ENCODE measurements at places on chromosomes 1 and 21.

- no peak for DNase-seq
Measured at GRCh38 chr21:17455451-17455850, 57.4 kb upstream of the CXADR start.

DNA sequence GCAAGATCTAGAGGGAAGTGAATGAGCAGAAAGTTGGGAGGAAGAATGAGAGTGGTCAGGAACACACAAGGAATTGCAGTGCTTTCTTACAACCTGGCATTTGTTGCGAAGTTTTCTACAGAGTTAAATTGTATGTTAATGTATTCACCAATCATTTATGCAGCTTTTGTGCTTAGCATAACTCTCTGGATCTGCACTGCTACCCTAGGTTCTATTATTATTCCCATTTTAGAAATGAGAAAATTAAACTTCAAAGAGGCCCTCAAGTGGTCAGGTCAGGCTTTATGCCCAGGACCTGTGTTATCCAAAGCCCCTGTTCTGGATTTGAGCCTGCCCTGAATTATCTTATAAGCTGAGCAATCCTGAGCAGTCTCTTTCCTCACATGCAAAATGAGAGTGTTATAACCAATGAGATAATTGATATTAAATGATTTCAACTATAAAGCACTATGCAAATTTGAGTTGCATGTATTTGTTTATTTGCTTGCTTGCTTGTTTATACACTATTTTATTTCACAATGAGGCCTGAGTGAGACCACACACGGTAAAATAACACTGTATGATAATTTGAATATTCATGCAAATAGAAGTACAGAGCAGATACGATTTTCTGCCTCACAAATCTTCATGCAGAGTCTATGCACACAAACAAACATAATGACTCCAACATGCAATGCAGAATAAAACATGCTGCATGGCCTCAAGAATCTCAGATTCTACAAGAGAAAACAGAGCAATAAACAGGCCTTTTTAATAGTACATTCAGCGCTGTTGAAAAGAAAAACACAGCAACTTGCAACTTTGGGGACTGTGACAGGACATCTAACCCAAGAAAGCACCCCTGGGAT lies 323.0 kb downstream of the PLPP3 start:
- DNase-seq = no peak

DNA sequence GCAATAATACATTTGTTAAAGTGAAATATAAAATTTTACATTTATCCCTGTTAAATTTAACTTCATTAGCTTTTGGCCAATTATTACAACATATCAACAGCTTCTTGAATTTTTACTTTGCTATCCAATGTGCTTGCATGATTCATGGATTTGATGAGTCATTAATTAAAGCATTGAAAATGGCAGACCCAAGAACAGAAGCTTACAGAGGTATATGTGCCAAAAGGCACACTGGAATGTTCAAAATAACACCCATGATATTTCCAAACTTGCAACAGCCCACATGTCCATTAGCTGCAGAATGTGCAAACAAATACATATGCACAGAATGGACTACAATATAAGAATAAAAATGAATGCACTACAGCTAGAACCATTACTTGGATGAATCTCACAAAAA lies 76.4 kb upstream of the MAN1A2 start:
- DNase-seq = no peak

- DNase-seq = no peak
Measured at GRCh38 chr1:15886611-15887167, 39.2 kb downstream of the SPEN start.

GRCh38 chr1:185825556-185825955 lies 91.4 kb downstream of the HMCN1 start:
- DNase-seq = no peak

DNA sequence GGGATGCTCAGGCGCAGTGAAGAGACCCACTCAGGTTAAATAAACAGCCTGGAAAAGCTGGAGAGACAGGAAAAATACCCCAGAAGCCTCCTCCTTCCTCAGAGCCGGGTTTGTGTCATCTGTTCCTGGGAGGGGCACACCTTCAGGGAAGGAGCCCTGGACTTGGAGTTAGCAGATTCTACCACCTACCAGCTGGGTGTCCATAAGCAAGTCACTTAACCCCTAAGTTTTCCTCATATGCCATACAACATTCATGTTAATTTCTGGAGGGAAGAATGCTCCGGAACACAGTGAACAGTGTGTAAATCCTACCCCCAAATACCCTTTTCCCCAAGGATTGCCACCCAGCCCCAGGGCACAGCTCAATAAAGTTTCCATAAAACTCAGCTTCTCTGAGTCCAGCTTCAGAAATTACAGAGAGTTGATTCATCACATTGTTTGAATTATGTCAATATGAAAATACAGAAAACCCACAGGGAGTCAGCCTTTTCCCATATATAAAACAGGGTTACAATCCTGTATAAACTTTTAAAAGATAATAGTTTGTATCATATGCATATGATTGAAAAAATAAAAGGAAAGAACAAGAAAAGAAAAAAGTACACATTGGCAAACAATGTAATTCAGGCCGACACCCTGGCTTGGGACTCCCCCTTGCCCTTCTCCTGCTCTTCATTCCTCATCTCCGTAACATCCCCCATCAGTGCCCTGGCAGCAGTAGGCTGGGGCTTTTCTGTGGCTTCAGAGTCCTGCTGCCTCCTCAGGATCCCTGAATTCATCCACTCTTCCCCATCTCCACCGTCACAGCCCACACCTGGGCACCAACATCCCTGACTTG lies 291.8 kb upstream of the USP24 start:
- no peak for DNase-seq

DNA sequence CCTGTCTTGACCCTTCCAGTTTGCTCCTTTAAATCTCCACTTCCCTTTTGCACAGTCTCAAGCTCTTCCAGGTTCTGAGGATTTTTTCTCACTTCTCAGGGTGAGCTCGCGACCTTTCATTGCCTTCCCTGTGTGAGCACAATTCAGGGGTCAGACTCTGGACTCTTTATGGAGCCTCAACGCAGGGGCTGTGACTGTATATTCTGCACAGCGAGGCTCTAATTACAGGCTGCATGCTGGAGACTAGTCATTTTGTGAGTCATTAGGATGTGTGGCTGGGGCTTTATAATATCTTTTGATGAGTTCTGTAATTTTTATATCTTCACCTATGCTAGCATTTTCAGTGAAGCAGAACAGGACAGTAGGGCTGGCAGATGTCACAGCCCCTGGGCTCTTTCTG lies 270.7 kb downstream of the KAZN start:
- no peak for DNase-seq

- no peak for DNase-seq
Measured at GRCh38 chr1:165842671-165843129, 15.3 kb downstream of the UCK2 start.

DNA sequence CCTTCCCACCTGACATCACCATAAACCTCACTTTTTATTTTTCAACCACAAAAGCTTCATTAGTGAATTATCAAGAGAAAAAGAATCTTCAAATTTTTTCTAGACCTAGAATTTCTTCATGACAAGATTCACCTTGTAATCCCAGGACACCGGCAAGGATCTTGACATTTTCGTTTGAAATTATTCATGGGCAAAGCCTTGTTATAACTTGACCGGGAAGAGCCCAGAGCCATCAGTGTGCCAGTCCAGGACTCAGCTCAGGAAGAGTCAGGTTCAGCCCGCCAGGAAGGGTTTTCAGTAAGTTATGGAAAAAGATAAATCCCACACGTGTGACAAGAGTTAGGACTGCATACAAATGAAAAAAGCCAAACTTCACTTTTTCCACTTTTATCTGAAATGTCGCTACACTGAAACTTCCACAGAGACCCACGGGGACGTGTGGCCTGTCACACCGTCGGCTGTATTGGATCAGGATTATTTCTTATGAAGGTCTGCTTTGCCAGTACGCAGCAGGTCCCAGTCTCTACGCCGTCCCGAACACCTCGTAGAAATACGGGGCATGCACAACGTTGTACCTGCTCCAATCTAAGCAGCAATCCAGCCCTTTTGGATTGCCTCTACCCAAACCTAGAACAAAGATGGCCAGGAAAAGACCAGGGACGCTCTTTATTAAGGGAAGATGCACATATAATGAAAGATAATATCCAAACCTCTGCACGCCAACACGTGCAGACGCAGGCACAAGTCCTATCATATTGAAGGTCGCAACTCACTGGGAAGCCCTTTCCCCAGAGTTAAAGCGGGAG lies 916 bp downstream of the F3 start:
- DNase-seq = no peak

GRCh38 chr1:87202922-87203655 lies 125.6 kb upstream of the LMO4 start:
- DNase-seq = no peak

DNA sequence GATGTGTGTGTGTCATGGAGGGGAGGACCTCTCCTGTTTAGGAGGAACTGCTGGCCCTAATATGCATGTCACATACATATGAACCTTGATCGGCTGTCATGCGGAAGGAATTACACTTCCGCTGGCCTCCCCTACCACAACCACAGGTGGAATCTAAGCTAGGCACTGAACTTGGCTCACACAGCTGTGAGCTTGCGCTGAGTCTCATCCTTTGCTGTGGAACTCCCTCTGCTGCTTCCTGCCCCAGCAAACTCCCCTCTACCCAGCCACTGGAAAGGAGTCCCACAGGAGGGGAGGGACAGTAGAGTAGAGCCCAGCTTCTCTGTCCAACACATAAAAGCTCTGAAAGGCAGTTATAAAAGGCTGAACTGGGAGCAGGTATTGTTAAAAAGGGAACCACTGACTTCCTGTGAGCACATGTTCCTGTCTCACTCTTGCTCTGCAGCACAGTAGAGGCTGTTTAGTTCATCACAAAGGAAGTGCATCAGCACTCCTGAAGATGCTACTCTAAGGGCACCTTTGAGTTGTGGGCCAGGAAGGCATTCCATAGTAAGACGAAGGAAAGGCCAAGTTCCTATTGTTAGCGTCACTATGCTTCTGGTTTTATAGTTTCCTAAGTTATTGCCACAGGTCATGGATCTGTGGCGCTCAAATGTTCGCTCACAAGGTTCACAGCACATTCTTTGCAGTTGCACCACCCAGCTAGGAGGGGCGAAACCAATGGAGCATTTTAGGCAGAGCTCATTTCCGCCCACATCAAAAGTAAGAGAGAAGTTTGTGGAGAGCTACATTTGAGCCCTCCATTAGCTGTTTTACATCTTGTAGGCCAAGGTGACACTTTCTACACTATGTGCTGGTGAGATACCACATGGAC lies 17.7 kb upstream of the PTPRC start:
- no peak for DNase-seq

DNA sequence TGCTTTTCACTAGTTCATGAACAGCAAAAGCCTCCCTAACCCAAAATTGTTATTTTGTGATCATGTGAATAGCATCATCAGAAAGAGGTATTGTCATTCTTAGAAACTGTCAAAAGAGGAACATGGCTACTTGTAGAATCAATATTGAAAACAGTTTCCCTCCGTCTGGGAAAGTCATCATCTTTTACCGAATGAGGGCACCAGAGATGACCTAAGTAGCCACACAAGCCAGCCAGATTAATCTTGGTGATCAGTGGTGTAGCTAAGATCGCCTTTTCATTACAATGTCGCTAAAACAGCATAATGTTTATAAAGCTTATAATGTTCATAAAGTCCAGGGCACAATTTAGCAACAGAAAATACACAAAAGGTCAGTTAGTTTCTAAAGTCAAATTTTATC lies 136.1 kb downstream of the SIPA1L2 start:
- DNase-seq = no peak

- DNase-seq = no peak
Measured at GRCh38 chr1:31689854-31690253, 14.0 kb downstream of the COL16A1 start.

GRCh38 chr1:198925567-198925966 lies 286.7 kb downstream of the PTPRC start:
- no peak for DNase-seq

DNA sequence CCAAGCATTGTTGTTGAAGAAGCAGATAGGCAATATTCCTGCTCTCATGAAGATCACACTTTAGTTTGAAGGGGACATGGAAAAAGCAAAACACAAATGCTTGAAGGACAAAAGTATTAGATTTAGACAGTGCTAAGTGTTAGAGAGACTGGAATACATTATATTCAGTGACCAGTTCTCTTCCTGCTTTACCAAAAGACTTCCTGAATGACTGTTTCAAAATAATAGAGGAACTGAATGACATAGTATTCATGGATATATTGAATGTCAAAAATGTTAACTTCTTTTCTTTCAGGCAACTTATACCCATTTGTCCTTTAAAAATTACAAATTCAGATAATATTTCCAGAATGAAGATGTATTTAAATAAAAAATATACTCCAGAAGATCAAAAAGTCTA lies 178.0 kb upstream of the IVNS1ABP start:
- no peak for DNase-seq

DNA sequence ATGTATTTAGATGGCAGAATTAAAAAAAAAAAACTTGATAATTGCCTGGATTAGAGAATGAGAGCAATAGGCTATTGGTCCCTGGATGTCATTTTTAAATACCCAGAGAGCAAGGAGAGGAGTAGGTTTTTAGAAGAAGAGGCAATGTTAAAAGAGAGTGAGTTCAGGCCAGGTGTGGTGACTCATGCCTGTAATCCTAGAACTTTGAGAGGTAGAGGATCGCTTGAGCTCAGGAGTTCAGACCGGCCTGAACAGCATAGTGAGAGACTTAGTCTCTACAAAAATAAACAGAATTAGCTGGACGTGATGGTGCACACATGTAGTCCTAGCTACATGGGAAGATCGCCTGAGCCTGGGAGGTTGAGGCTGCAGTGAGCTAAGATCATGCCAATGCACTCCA lies 15.9 kb upstream of the MUTYH start:
- no peak for DNase-seq

DNA sequence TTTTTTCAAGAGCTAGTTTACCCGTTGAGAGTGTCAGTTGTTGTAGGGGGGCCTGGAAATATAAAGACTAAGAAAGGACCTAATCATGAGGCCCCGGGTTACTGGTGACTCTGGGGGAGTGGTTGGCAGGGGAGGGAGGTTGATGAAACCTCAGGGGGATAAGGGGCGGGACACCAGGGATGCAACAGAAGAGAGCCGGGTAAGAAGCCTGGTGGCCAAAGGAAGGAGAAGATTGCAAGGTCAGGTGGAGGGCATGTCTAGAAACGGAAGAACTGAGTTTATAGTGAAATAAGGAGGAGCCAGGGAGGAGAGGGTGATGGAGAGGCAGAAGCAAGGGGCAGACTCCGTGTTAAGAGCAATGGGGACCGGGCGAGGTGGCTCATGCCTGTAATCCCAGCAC lies 12.5 kb upstream of the SPOCD1 start:
- no peak for DNase-seq

GRCh38 chr1:154520333-154520732 lies 18.1 kb upstream of the SHE start:
- no peak for DNase-seq

GRCh38 chr1:6831366-6831765 lies 46.1 kb downstream of the CAMTA1 start:
- DNase-seq = no peak

DNA sequence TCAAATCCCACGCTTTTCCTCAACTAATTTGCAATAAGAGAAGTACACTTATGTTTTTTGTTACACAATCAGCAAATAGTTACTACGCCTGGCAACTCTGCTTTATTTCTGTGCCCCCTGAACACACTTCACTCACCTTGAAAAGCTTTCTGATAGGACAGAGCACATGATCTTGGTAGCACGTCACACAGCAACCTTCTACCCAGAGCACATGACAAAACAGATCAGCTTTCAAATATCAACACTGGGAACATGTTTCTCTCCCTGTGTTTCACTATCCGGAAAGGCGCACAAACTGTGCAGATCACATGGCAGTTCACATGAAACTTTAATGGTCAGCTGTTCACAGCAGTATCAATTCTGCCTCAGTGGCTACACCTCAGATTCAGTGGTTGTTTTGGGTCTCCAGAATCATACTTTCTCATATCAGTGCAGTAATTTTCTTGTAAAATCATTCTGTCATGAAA lies 2.2 kb downstream of the SLC19A2 start:
- no peak for DNase-seq

GRCh38 chr1:204213668-204214662 lies at the start of gene GOLT1A:
Gene GOLT1A, minus strand, starts transcription at chr1:204213988. Its CDS starts 82 bp downstream, at chr1:204213906.
- peak; percentile 74 for DNase-seq
